ENCODE measurements at places on chromosomes 7 and 10.

- DNase-seq, result no peak
These were observed 132.9 kb downstream of the ATXN7L1 start for GRCh38 chr7:105743351-105744090.

DNA sequence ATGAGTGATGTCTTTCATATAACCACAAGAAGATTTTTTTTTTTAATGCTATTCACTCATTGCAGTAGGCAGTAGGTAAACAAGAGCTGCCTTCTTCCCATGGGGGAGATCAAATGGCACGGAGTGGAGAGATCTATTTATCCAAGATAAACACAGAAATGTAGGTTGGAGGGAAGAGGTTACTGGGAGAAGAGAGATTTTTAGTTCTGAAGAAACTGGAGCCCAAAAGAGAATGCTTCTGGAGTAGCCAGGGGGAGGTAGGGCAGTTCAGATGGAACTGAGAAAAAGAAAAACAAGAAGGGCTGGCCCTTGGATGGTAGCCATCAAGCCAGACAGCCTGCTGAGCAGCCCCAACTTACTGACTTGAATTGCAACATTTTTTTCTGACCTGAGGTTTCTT is 270.1 kb upstream of the TPK1 start:
- no peak for DNase-seq

DNA sequence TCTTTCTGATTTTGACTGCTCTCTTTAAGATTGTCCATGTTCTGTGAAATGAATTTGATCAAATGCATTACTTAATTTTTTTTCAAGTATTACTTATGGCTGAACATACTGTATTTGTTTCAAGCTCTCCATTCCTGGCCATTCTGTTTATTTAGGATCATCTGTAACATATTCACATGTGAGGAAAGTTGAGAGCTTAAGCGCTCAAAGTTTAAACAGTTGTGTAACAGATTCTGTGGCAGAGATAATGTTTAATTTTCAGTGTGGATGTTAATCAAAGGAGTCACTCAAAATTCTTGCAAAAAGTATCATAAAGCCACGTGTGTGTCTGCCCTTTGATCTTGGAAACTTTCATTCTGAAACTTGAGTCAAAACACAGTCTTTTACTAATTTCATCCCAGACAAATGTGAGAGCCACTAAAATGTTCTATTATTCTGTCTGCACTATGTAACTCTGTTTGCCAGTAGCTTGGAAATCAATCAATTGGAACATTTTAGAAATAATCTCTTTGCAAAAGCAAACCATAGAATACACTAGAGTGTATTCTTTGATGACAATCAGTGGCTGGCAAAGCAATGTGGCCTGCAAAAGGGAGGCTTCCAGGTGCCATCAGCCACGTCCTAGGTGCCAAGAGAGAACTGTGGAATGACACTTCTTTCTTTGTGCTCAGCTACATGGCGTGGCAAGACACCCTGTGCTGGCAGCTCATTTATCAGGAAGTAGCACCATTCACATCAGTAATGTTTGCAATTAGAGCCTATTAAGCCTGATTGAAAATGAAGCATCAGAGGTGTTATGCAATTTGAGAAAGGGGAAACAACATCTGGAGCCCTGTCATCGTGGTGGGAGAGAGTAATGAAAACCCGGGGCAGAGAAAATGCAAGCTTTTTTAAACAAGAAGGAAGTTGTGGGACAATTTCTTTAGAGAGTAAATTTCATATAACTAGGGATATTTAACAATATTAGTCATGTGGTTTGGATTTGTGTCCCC is 40.9 kb downstream of the ARL5B start:
- DNase-seq, result no peak

DNA sequence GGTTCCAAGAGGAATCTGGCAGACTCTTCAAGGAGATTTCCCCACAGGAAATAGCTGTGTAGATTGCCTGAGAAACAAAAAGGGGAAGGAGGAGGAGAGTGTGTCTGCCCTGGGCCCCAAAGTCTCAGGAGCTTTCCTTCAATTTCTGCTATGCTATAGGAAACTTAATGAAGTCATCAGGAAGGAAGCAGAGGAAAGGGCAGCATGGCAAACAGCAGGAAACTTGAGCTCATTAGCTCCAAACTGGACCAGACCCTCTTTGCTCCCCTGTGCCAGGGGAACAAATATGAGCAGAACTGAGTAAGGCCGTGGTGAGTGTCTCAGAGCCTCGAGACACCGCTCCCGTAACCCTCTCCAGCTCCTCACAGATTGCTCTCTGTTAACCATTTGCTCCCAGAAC is 4.8 kb upstream of the KCNIP2 start:
- no peak for DNase-seq

GRCh38 chr7:73899731-73900142 is 38.8 kb downstream of the TMEM270 start:
- no peak for DNase-seq

DNA sequence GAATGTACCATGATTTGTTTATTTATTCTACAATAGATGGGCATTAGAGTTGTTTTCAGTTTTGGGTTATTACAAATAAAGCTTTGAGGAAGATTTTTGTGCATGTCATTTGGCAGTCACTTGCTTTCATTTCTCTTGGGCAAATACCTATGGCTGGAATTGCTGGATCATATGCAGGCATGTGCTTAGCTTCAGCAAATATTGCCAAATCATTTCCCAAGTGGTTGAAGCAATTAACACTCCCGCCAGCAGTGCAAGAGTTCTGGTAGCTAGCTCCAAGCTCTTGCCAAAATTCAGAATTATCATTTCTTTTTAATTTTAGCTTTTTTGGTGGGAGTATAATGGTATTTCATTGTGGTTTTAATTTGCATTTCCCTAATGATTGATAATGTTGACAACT is 32.9 kb upstream of the PCBD1 start:
- DNase-seq, result no peak

- no peak for DNase-seq
These were observed 202.4 kb downstream of the BICC1 start for GRCh38 chr10:58715061-58715460.

DNA sequence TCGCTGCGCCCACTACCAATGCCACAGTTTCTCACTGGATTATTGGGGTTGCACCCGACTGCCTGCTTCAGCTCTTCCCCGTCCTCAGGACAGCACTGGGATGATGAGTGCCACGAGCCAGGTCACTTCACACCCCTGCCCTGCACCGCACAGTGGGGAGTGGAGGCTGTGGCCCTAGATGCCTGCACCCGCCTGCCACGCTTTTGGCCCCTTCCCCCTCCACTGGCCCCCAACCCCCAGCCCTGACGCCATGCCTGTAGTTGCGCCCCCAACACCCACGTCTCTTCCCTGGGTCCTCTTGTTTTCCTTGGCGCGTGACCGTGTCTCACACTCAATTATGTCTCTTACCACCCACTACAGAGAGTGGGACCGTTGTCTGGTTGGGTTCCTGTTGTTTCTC is 134.3 kb downstream of the VIPR2 start:
- no peak for DNase-seq

DNA sequence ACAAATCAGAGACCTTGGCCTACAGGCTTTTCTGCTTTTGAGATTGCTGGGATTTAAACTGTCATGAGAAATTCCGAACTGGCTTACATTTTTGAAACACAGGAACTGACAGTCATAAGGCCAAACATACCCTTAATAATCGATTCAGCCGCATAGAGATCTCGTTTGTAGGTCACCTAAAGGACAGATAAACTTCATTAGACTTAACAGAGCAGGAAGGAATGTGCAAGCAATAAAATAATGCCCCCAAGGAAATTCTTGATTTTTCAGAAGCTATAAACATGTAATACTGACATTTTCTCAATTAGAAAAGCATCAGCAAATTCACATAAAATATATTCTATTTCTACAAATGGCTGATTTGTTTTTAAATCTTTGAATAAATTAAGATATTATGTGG is 120.0 kb downstream of the CRPPA start:
- no peak for DNase-seq

DNA sequence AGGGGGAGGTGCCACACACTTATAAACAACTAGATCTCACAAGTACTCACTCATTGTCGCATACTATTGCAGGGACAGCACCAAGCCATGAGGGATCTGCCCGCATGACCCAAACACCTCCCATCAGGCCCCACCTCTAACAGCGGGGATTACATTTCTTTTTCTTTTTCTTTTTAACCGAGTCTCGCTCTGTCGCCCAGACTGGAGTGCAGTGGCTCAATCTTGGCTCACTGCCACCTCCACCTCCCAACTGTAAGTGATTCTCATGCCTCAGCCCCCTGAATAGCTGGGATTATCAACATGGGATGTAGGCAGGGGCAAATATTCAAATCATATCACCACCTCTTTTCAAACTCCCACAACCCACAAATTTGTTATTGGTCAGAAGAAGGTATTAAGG is 76.7 kb downstream of the SKAP2 start:
- no peak for DNase-seq

GRCh38 chr7:44393238-44394111 is 68.1 kb upstream of the CAMK2B start:
- DNase-seq, result no peak

DNA sequence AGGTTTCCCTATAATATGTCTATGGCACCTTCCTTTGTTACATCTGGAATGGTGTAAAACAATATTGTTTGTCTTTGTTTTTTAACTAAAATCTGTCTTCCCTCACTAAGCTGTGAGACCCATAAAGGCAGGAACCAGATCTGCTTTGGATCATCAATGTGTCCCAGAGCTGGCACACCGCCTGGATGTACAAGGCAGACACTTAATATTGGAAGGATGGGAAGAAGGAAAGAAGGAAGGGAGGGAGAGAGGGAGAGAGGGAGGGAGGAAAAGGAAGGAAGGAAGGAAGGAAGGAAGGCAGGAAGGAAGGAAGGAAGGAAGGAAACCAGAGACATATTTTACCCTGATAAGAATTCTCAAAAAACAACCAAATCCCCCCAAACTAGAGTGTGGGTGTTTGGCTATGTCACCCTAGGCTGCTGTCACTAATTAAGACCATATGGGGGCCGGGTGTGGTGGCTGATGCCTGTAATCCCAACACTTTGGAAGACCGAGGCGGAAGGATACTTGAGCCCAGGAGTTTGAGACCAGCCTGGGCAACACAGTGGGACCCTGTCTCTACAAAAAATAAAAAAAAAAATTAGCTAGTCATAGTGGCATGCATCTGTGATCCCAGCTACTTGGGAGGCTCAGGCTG is 59.6 kb downstream of the SH3PXD2A start:
- no peak for DNase-seq

GRCh38 chr10:12408472-12408871 is 59.1 kb downstream of the CAMK1D start:
- DNase-seq, result no peak

DNA sequence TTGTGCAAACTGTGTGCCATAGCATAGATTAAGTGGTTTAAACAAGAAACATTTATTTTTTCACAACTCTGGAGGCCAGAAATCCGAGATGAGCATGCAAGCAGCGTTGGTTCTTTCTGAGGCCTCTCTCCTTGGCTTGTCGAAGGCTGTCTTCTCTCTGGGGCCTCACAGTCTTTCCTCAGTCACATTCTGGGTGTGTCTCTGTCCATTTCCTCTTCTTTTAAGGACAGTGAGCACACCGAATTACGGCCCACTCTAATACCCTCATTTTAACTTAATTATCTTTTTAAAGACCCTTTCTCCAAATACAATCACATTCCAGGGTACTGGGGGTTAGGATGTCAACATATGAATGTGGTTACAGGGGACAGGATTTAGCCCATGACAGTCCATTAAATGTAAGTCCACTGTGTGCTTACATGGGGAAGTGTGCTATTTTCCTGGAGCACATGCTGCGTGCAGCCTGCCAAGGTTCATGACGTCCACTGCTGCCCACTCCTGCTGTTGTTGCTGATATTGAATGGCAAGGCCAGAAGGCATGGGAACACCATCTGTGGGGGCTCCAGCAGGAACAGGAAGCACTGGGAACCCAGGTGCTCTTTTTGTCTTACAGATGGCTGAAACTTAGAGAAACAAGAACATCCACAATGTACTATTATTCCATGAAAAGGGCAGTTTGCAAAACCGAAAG is 365.5 kb downstream of the GALNT17 start:
- DNase-seq, result no peak
